Hematopoietic multipotent progenitor cell treated with erythropoietin and hydrocortisone succinate and interleukin-3 and kit ligand, for 17 days (in vitro differentiated cells): ENCODE measurements at places on chromosomes 3 and 15.

DNA sequence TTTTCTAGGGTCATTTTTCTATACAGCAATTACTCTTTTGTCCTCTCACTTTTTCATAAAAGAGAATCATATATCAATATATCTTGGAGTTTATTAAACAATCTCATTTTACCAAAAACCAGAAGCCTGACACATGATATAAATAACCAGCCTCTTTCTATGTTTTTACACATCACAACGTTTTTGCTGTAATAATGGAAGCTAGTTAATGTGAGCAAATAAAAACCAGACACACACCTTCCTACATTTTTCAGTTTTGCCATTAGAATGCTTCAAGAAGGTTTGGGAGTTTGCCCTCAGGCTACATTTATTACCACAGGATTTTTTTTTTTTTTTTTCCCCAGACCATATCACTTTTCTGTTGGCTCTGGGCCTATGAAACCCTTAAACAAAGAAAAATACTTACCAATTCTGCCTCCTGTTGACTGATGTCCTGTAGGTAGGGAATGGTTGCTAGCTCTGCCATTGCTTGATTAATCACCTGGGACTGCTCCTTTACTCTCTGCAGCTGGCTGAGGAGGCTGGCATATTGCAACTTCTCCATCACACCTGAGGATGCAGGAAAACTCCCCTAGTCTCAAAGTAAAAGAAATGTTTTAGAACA is 165.5 kb downstream of the ECT2 start:
- no peak for DNase-seq

DNA sequence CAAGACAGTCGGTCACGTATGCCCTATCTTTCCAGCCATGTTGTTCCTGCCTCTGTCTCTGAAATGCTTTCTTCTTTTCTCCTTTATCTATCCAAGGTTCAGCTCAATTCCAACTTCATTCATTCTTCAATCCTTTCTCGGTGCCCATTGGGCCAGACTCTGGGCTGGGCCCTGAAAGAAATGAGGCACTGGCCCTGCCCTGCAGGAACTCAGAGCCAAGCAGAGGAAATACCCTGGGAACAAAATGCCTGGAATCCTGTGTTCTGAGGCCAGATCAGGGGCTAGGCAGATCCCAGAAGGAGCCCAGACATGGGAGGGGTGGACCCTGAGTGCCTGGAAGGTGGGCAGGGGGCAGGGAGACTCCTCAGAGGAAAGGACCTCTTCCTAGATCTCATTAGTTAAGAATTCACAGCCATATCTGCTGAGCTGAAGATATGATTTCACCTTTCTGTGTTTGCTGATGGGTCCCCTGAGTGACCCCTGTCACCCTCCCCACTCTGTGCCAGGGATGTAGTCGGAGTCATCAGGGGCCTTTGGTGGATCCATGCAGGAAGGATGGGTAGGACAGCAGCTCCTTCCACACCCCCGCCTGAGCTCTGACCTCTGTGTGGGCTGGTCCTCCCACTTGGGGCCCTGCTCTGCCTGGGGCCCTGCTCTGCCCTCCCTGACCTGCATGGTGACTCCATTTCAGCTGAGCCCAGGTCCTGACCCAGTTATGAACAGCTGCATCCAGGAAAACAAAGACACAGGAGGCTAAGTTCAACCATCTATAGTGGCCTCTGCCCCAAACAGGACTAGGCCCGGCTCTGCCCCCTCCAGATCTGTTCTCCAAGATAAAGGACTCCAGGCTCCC is 5.3 kb upstream of the DAPK2 start:
- DNase-seq: no peak

GRCh38 chr15:51356983-51357382 is 15.5 kb downstream of the GLDN start:
- no peak for DNase-seq

- no peak for DNase-seq
These were observed 1.3 kb upstream of the TRIM59 start for GRCh38 chr3:160450846-160451245.

- no peak for DNase-seq
These were observed 73.2 kb upstream of the CHL1 start for GRCh38 chr3:123341-123740.

GRCh38 chr3:123281929-123282328 is 80.2 kb downstream of the SEC22A start:
- no peak for DNase-seq

DNA sequence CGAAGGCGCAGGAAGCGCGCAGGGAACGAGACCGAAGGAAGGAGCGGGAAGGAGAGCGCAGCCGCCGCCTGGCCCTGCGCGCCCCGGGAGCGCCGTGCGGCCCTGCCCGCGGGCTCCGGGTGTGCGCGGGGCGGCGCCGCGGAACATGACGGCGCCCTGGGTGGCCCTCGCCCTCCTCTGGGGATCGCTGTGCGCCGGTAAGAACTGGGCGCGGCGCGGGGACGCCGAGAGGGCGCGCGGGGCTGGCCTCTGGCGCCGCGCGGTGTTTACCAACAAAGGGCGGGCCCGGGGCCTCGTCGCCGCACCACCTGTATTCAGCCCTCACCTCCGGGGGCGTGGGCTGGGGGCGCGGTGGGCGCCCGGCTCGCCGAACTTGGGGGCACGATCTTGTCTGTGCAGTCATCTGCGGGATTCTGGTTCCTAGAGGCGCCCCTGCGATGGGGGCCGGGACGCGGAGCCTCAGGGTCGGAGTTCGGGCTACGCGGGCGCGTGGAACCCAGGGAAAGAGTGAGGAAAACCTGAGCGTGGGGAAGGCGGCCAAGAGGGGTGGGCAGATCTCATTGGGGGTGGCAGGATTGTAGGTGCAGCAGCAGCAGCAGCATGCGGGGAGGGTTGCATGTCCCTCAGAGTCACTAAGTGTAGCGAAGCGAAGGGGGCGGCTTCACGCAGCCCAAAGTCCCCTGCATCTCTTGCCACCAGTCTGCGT is 641 bp downstream of the ACVR2B start:
- DNase-seq: no peak

- no peak for DNase-seq
These were observed 419.5 kb downstream of the LPP start for GRCh38 chr3:188573291-188573940.

GRCh38 chr3:153767601-153768560 is 353.3 kb upstream of the ARHGEF26 start:
- DNase-seq: no peak

DNA sequence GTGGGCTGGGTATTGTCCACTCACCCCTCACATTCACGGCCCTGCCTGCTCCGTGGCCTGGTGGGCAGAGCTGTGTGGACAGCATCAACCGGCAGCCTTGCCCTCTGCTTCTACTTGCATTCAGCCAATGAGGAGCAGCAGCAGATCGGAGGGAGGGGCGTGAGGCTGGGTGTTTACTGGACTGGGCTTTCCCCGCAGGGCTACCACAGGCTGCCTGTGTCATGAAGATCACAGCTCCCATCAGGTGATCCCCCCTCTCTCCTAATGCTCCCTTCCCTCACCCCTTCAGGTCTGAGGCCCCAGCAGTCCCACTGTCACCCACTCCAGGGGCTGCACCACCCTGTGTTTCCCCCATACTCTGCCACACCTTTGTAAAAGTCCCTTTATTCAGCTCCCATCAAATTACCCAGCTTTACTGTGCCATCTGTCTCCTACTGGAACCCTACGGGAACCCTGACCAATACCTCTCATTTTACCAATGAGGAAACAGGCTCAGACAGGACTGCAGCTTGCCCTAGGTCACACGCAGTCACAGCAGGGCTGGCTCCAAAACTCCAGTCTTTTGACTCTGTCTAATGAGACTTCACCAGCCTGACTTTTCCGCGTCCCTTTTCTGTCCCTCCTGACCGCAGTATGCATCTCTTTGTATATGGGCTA is 81.1 kb downstream of the MEGF11 start:
- no peak for DNase-seq

- peak; percentile 58 for DNase-seq
These were observed 71.0 kb downstream of the ADAMTS7 start for GRCh38 chr15:78739996-78740903.
